ENCODE measurements at places on chromosomes 16 and 17. TPM values are rescaled to one million over a fixed set of nuclear protein-coding genes. Genes with fewer than 3 reads are reported as not detected.

VMO1 gene
- polyA plus RNA-seq: 0.13 TPM

ITGAD gene
- not detected for polyA plus RNA-seq

CHD9 gene
- 15.6 TPM for polyA plus RNA-seq

HS3ST4 gene
- not detected for polyA plus RNA-seq

NDRG4 gene
- polyA plus RNA-seq: 1.8 TPM

All from HepG2 (cell line).